Fibroblast of skin of scalp (primary cell): ENCODE measurements at places on chromosomes 12 and 14.
A peak's percentile ranks its signal among the peaks of the same experiment; 100 is the strongest.

DNA sequence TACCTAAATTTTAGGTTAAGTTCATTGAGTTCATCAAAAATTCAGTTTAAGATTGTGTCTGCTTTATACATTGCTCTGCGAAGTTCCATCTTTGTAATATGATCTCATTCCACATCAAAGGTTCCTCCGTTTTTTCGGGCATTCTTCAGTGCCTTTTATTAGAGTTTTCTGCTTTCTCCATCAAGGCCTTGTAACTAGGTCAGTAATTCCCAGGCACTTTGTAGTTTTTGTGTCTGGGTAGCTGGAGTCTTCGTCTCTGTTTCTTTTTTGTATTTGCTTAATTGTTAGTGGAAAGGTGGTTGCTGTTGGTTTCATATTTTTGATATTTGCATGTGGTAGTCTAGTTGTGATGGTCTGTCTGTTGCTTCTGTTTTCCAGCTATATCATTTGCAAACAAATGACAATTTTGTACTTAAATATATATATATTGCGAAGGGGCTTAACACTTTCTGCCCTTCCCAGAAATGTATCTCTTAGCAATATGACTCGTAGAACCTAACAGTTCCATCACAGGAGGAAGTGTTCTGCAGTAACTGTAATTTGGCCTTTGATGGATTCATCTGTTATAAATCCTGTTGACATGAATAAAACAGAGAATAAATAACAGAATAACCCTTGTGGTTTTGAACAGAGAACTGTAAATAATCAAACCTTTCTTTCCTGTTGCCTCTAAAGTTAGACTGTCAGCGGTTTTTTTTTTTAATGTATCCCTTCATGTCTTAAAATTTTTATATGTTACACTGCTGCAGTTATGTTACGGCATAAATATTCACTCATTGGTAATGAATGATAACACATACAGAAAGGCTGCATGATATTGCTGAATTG lies 88.4 kb upstream of the DYNC1H1 start:
- no peak for DNase-seq

GRCh38 chr12:115355301-115355700 lies 671.3 kb upstream of the TBX3 start:
- peak; percentile 35 for DNase-seq

DNA sequence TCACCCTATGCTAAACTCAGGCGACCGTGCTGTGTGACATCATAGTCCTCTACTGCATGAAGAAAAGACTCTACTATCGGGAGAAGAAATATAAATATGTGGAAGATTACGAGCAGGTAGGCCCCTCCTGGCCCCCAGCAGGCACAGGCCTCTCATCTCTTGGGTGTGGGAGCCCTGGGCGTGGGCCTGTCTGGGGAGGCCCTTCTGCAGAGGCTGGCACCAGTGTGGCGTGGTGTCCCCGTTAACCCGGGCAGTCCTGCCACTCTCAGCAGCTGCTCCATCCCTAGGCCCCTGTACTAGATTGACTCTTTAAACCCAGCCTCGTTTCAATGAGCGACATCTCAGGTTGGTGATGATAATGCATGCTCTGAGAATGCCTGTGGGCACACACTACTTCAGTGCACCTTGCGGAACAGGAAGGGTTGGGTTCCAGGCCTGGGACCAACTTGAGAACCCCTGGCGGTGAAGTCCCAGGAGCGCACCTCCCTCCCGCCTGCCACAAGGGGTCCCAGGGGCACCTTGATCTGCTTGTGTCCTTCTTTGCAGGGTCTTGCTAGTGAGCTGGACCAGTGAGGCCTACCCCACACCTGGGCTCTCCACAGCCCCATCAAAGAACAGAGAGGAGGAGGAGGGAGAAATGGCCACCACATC lies 23.2 kb downstream of the P2RX4 start:
- DNase-seq = no peak

- peak; percentile 35 for DNase-seq
Observed at GRCh38 chr12:124286414-124286813, 8.5 kb upstream of the RFLNA start.

GRCh38 chr14:91129261-91129660 lies 15.4 kb downstream of the DGLUCY start:
- no peak for DNase-seq

DNA sequence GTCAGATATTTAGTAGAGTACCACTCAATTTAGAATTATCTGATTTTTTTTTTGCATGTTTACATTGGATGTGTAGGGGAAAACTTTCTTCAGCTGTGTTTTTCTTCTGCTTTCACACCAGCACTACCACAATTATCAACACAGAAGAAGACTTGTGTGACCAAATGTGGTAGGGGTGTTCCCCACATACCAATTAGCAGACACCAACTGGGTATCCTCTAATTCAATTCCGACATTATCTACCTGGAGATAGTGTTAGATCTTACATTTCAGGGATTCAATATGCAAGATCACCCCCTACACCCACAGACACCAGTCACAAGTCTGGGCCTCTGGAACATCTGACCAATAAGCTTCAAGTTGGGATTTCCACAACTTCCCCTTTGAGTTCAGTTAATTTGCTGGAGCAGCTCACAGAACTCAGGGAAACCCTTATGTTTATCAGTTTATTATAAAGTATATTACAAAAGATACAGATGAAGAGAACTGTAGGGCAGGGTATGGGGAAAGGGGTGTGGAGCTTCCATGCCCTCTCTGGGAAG lies 4.1 kb upstream of the KLRG1 start:
- DNase-seq = no peak

DNA sequence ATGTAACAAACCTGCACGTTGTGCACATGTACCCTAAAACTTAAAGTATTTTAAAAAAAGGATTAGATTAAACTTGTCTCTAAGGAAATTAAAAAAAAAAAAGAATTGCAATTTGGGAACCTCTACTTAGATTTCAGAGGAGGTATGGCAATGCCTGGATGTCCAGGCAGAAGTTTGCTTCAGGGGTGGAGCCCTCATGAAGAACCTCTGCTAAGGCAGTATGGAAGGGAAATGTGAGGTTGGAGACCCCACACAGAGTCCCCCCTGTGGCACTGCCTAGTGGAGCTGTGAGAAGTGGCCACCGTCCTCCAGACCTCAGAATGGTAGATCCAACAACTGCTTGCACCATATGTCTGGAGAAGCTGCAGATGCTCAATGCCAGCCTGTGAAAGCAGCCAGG lies 279.6 kb upstream of the CCDC196 start:
- no peak for DNase-seq

GRCh38 chr12:48263617-48264016 lies 60.5 kb upstream of the OR10AD1 start:
- DNase-seq = no peak

GRCh38 chr14:23582906-23583760 lies 4.5 kb upstream of the JPH4 start:
- no peak for DNase-seq

- no peak for DNase-seq
Observed at GRCh38 chr12:25653487-25654175, 100.5 kb upstream of the LMNTD1 start.

DNA sequence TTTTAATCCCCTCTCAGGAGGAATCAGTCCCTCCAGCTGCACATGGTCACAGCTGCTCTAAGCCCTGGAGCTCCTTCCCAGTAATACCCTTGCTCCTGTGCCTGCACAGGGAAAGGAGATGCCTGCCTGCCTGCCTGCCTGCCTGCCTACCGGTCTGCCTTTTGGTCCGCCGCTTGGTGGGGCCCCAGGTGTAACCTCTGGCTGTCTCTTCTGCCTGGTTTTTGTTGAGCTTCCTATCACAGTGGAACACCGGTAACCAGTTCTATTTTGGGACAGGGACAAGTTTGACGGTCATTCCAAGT lies 99.8 kb downstream of the DAD1 start:
- DNase-seq = no peak

- no peak for DNase-seq
Observed at GRCh38 chr12:12954878-12955625, 3.1 kb upstream of the GPRC5D start.

DNA sequence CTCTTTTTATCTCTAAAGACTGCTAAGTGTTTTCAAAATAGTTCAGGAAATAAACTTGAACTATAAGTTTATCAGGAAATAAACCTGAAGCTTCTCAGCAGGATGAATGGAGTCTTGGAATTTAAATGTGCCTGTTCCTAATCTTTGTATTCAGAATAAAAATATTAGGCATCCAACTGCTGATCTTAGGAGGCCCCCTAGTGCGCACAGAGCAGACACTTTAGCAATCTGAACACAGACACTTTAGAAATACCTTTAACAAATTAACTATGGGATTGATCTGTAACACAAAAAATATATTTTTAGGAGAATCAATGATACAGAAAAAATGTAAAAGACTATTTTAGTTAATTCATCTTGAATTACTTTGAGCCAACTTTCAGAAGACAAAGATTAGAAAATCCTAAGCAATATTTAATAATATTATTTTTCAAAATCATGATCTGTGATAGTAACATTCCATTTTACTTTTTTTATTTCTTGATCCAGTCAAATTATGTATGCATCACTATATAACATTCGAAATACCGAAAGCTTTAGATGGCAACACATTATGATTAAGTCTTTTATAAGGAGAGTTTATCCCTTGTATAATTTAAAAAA lies 80.9 kb downstream of the SLC41A2 start:
- peak; percentile 65 for DNase-seq

- no peak for DNase-seq
Observed at GRCh38 chr14:89651805-89652204, 234.8 kb upstream of the FOXN3 start.

DNA sequence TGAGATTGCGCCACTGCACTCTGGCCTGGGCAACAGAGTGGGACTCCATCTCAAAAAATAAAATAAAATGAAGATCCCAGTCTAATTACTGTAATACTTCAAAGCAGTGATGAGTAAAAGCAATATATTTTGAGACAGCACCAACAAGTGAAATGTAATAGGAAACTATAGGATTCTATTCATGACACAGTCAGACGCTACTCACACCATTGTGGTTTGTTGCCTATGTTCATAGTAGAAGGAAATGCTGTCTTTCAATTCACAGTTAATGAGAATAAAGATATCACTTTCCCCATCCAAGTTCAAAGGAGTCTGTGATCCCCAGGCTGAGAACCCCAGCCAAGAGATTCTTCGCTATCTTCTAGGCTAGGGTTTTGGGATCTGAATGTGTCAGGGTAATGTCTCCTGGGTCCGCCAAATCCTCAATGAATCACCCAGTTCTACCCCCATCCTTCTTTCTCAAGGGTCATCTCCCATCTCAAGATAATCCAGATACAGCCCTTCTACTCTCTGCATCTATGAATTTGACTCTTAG lies 16.6 kb upstream of the DTX1 start:
- DNase-seq = no peak

DNA sequence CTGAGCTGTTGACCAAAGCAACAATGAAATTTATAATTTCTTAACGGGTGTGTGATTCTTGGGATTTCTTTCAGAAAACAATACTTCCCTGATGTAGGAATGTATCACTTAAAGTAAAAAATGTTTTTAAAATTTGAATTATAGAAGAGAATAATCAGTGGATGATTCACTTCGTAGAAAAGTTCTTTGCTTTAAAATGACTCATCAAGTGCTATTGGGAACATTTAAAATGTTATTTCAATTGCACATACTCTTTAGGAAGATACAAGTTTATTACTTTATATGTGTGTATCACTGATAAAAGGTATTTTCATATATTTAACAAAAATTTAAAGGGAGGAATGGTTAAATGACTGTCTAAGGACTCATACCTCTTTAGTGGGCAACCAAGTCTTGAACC lies 155.3 kb downstream of the PDE3A start:
- peak; percentile 62 for DNase-seq

- peak; percentile 76 for DNase-seq
Observed at GRCh38 chr12:3170423-3171194, 93.4 kb downstream of the TSPAN9 start.

DNA sequence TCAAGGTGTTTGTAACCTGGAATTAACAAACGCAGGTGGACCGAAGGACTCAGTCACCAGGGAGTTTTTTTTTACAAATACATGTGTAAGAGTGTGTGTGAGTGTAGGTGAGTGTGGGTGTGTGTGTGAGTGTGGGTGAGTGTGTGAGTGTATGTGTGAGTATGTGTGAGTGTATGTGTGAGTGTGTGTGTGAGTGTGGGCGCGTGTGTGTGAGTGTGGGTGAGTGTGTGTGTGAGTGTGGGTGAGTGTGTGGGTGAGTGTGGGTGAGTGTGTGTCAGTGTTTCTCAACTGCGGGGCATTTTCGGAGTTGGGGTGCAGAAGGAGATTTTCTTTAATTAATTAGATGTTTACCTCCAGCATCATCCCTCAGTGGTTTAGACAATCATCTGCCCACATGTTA lies 1178.8 kb downstream of the VRK1 start:
- no peak for DNase-seq

GRCh38 chr14:101439023-101439422 lies 122.3 kb upstream of the DIO3 start:
- no peak for DNase-seq

DNA sequence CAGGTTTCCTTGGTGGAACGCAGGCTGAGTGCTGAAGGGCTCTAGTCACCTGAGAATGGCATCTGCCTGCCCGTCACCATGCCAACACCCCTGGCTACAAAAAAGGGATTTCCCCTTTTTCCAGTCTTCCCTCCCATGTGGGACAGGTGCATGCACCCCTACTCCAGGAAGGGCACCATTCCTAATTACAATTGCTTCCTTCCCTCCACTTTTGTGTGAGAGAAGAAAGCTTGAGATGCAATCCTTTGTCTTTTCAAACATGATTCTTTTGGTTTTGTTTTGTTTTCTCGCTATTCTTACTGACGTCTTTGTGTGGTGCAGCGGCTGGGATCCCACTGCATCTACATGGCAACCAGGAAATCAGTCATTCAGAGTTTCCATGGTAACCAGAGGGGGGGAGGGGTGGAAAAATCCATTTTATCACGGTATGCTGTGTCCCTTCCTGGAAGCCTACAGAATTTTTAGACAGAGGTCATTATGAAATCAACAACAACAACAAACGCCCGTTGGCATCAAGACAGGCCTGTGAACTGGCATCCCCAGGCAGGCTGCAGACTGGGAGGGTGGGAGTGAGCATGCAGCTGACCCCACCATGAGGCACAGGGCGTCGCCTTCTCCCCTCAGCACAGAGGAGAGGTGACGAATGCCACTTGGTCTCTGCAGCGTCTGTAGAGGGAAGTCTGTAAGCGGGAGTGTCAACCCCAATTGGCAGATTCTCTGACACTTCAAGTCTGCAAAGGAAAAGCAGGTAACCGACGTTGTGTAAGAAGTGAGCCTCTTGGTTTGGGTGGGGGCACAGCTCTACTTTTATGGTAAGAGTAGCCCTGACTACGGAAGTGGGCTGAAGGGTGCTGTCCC lies 13.6 kb upstream of the GNG2 start:
- no peak for DNase-seq

DNA sequence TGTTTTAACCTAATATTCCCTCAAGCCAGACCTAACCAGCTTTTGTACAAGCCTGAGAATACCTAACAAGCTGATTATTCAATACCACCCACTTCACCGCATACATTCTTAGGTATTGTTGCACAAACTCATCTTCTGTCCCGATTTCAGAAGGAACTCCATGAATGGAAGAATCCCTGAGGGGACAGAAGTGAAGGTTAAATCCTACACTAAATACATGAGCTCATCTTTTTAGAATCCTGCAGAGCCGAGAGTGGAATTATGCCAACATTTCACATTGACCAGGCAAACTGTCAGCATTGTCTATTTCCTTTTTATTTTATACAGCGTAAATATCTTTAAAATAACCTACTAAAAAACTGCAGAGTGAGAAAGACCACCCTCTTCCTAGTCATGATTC lies 140.7 kb upstream of the PRICKLE1 start:
- peak; percentile 62 for DNase-seq

GRCh38 chr14:104363891-104364760 lies 215.4 kb upstream of the C14orf180 start:
- no peak for DNase-seq
